ENCODE measurements at places on chromosomes 5 and 9.

- DNase-seq = no peak
Observed at GRCh38 chr5:170268153-170268689, 29.4 kb downstream of the LCP2 start.

DNA sequence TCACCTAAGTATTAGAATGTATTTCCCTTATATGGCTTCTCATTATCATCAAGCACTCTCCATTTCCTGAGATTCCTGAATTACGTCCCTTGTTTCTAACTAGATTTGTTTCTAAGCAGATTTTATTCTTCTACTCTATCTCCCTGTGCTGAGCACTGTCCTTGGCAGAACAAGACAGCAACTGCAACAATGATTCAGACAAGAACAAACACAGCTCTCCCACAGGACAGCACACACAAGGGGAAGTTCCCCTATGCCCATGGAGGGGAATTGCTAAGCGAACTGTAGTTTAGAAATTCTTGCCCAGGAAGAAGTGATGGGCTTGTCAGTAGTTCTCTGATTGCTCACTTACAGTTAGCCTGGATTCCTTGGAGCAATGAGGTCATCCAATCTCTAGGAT, 759.9 kb downstream of the DTWD2 start:
- DNase-seq = no peak

- DNase-seq = no peak
Observed at GRCh38 chr9:107919263-107919662, 429.7 kb upstream of the KLF4 start.

- DNase-seq = no peak
Observed at GRCh38 chr9:100324594-100325200, 28.0 kb downstream of the TEX10 start.

DNA sequence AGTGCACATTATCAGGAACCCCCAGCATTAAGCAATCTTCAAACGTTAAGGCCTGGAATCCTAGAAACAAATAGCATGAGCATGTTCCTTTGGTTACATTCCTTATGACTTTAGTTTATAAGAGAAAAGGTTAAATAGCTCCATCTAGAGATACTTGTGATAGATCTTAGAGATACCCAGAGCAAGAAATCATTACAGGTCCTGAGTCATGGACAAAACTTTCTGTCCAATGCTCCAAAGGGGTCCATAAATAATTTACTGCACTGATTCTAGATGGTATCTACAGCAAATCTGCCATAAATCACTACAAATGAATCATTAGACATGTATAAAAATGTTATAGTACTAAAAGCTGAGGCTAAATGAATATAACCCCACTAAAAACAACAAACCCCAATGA, 139.6 kb downstream of the HTR1A start:
- no peak for DNase-seq

DNA sequence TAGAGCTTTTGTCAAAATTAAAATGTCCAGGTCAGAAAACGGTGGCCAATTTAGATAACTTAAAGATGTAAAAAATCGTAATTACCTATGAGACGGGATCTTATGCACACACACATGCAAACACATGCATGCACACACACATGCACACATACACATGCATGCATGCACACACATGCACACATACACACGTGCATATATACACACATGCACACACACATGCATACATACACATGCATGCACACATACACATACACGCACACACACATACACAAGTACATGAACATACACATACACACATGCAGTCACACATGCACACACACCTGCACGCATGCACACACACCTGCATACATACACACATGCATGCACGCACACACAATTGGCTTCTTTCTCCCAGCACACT, 362.0 kb downstream of the IRX1 start:
- no peak for DNase-seq

DNA sequence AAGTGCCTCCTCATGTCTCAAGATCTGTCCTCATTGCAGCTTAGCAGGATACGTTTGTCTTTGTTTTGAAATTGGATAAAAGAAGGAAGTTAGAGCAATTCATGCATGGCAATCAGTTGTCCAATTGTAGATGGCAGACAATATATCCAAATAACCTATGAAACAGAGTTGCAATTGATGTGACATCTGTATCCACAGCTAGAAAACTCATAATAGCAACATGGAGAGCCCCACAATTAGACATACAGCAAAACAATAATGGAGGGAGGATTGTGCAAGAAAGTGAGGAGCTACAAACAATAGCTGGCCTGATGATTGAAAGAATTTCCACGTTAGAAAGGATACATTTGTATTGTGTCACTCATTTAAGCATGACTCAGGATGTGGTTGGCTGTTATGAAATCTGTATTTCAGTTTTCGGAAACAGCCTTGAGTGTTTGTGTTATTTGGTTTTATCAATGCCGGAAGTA, 132.0 kb downstream of the FAM174A start:
- no peak for DNase-seq

DNA sequence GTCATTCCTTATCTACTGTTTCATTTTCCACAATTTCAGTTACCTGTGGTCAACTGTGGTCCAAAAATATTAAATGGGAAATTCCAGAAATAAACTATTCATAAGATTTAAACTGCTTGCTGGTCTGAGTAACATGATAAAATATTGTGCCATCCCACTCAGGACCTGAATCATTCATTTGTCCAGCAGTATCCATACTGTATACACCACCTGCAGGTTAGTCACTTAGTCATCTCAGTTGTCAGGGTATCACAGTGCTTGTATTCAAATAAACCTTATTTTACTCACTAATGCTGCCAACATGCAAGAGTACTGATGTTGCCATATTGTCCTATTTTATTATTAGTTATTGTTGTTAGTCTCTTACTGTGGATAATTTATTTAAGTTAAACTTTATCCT, 139.7 kb downstream of the FBXO4 start:
- DNase-seq = no peak

- no peak for DNase-seq
Observed at GRCh38 chr5:78341440-78341839, 19.0 kb upstream of the SCAMP1 start.

DNA sequence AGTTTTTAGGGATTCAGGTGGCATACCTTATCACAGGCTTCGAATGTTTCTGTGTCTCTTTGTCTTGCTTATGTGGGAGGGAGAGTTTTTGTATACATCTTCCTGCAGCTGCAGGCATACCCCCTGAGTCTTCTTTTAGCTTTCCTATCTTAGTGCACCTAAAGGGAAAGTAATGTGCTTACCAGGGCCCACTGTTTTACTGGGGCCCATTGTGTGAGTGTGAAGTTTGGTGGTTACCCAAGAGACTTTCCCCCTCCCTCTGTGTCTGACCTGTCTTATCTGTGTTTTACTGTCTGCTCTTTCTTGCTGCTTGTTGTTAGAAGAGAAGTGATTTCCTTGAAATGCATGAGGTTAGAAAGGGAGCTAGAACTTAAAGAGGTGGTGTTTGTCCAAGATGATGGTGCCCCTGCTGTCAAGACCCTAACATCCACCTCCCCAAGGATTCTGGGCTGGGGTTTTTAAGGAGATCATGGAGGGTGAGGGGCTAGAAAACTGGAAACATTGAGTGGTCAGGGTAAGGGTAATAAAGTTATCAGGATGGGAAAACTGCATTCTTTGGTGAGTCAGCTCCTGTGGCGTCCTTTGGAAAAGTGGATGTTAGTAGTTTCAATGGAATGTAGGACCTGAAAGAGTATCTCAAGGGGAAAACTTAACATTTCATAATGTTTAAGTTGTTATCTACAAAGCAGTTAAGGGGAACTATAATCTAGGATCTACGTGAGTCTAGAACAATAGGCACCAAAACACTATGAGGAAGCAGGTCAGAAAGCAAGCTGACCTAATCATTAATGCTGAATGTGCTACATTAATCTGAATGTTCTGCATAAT, 583.5 kb upstream of the TUSC1 start:
- DNase-seq = no peak

DNA sequence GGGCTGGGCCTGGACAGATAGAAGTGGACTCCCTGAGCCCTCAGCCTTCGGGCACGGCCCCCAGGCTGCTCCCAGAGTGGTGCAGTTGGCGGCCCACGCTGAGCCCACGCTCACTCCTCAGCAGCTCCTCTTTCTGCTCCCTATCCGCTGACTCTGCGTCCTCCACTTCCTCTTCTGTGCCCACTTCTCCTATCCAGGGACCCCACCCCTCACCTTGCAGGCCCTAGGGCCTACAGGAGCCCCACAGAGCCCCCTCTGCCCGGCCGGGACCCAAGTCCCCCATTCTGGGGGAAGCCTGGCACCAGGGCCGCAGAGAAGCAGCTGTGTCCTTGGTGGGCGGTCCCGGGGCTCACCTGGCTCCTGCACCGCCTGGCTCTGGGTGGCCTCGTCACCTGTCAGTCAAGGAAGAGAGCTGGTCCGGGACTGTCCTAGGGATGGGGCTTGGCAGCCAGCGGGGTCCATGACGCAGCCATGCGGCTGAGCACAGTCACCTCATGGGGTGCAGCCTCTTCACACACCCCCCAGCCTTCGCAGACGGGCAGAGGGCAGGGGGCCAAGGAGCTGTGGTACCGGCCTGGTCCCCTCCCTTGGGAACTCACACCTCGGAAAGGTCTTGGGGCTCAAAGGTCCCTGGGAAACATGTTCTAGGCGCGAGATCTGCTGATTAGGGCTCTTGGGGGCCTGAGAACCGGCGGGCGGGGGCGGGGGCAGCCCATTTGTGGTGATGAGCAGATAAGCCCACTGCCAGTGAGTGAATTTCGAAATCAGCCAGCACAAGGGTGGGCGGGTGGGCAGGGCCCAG, 5.4 kb upstream of the NRARP start:
- no peak for DNase-seq

- DNase-seq = no peak
Observed at GRCh38 chr9:112575107-112575506, 88.5 kb downstream of the KIAA1958 start.

- DNase-seq = no peak
Observed at GRCh38 chr5:153400931-153401330, 89.5 kb upstream of the GRIA1 start.

- no peak for DNase-seq
Observed at GRCh38 chr9:87238545-87238944, 259.1 kb upstream of the DAPK1 start.

DNA sequence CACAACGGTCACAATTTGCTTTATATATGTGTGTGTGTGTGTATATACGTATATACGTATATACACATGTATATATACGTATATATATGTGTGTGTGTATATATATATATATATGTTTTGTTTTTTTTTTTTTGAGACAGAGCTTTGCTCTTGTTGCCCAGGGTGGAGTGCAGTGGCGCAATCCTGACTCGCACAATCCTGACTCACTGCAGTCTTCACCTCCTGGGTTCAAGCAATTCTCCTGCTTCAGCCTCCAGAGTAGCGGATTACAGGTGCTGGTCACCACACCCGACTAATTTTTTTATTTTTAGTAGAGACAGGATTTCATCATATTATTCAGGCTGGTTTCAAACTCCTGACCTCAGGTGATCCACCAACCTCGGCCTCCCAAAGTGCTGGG, 3.1 kb downstream of the RNF38 start:
- DNase-seq = no peak

DNA sequence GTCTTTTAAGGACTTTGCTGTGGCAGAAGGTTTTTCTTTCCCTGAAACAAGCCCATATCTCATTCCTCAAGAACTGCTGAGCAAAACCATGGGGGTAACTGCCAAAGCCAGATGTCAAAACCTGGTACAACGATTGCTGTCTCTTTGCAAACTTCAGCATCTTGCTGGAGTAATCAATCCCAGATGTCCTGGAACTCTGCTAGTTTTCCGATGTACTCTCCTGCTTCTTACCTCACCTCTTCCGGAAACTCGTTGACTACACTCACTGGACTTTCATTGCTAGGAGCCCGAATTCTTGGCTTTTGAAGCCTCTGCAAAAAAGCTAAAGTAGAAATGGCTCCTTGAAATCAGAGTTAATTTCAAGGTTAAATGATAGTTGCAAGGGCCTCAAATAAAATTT, 23.3 kb downstream of the RAD1 start:
- DNase-seq = no peak

DNA sequence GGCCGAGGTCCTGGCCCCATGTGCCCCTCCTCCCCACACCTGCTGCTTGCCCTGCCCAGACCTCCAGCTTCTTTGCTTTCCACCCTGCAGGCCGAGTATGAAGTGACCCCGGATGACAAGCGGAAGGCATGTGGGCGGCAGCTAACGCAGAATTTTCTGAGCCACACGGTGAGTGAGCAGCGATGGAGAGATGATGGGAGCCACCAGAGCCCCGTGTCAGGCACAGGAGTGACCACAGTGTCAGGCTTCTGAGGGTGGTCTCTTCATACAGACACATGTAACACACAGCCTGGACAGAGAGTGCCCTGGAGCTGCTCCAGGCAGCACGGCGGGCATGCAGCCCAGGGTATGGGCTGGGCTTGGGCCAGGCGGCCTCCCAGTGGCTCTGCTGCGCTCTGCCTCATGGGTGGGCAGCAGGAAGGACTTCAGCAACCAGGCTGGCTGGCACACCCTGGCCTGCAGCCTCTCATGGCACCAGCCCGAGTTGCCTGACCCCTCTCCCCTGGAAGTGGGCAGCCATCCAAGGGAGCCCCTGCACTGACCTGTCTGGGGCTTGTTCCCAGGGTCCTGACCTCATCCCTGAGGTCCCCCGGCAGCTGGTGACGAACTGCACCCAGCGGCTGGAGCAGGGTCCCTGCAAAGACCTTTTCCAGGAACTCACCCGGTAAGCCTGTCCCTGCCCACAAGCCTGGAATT, 5.8 kb downstream of the GRK6 start:
- DNase-seq = no peak
